Right renal pelvis (tissue), 4 donors: ENCODE measurements at places on chromosomes 12 and 14. TPM values are rescaled to one million over a fixed set of nuclear protein-coding genes. Genes with fewer than 3 reads are reported as not detected.

SLC24A4 gene
- 0.14 TPM for polyA plus RNA-seq

DPF3 gene
- 6.2 TPM for polyA plus RNA-seq

PTGER2 gene
- polyA plus RNA-seq: 8.7 TPM

OR10AD1 gene
- polyA plus RNA-seq: 0.17 TPM

AKAP5 gene
- polyA plus RNA-seq: 6.1 TPM

OLR1 gene
- polyA plus RNA-seq: 1.2 TPM

TCL1A gene
- 1.0 TPM for polyA plus RNA-seq
